ENCODE measurements at places on chromosomes 12 and 14. TPM values are rescaled to one million over a fixed set of nuclear protein-coding genes. Genes with fewer than 3 reads are reported as not detected.

DNA sequence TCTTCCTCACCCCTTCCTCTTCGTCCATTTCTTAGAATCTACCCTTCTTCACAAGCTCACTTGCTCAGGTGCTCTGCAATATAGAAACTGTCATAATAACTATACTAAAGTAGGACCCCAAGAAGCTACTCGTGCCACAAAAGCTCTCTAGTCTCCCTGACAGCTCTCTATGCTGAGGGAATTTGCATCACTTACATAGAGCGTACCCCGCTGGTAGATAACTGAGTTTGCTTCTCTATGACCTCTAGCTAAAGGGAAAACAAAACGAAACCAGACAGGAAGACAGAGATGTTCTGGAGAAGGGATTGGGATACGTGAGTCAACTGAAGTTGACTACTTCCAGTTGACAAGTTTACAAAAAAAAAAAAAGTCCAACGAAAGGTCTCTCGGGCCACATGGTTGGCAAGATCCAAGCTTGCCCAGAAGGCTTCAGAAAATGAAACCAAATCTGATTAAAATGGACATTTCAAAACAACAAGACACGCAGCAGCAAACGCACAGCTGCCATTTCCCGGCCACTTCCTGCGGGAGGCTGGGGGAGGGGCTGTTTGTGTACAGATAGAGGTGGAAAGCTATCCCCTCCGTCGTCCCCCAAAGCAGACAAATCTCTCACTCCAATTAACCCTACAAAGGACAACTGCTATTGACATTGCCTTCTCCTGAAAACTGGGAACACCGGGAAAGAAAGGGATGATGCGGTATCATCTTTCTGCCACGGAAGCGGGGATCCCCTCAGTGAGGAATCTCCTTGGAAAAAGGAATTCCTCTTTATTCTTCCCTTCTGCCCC is 1.3 kb downstream of the BAZ2A start:
- H3K36me3 ChIP-seq: no peaks in the 10 kb centered on the region
- H3K27me3 ChIP-seq: no peaks in the 10 kb centered on the region
- peak overlapping the region; percentile 97 for H3K27ac ChIP-seq
- H3K4me1 ChIP-seq: no peaks in the 10 kb centered on the region
- DNase-seq: peak; percentile 72

GLIPR1L1 gene
- total RNA-seq: not detected

DNA sequence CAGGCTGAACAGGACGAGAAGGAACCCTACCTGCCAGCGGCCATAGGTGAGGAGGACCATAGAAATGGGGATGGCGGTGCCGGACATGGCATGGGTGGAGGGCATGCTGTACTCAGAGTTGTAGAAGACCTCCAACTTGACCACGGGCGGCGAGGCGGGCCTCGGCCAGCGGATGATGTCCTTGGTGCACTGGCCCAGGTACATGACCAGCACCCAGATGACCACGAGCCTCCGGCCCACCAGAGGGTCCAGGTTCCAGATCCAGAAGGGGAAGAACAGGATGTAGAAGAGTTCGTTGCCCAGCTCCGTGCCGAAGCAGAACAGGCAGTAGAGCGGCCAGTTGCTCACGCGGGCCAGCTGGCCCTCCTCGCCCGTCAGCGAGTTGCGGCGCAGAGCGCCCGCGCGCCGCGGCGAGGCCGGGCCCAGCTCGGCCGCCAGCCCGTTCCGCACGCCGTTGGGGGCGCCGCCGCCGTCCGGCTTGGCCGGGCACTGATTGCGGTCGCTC is 582 bp downstream of the SGPP1 start:
- peak overlapping the region; percentile 94 for H3K27ac ChIP-seq
- no peaks in the 10 kb centered on the region for H3K36me3 ChIP-seq
- peak overlapping the region; percentile 93 for H3K4me3 ChIP-seq
- H3K4me1 ChIP-seq: peaks cover 14% of the 10 kb centered on the region
- H3K27me3 ChIP-seq: no peaks in the 10 kb centered on the region
- peak; percentile 66 for DNase-seq

SLC25A47 gene
- total RNA-seq: 74.8 TPM

ASB2 gene
- 0.32 TPM for total RNA-seq

PIWIL1 gene
- not detected for total RNA-seq

- H3K27ac ChIP-seq: no peak within 1 kb of the TSS
- H3K27me3 ChIP-seq: peaks cover 7% of the 10 kb centered on the region
- DNase-seq: peak; percentile 52
- no peaks in the 10 kb centered on the region for H3K4me1 ChIP-seq
- H3K36me3 ChIP-seq: no peaks in the 10 kb centered on the region
These were observed at the start of gene SLC22A17 for GRCh38 chr14:23352506-23353432. Gene SLC22A17, minus strand, starts transcription at chr14:23352887.

MMP19 gene
- 2.2 TPM for total RNA-seq

GRCh38 chr12:115096588-115097397 is 412.8 kb upstream of the TBX3 start:
- H3K27ac ChIP-seq: no peak overlapping the region
- no peak overlapping the region for H3K4me3 ChIP-seq
- no peaks in the 10 kb centered on the region for H3K27me3 ChIP-seq
- DNase-seq: no peak
- H3K4me1 ChIP-seq: peaks cover 29% of the 10 kb centered on the region
- no peaks in the 10 kb centered on the region for H3K36me3 ChIP-seq

- DNase-seq: no peak
- H3K4me3 ChIP-seq: no peak overlapping the region
- no peak overlapping the region for H3K27ac ChIP-seq
- no peaks in the 10 kb centered on the region for H3K27me3 ChIP-seq
These were observed 15.4 kb upstream of the C12orf75 start for GRCh38 chr12:105315130-105315529.

NANOG gene
- total RNA-seq: not detected

DNA sequence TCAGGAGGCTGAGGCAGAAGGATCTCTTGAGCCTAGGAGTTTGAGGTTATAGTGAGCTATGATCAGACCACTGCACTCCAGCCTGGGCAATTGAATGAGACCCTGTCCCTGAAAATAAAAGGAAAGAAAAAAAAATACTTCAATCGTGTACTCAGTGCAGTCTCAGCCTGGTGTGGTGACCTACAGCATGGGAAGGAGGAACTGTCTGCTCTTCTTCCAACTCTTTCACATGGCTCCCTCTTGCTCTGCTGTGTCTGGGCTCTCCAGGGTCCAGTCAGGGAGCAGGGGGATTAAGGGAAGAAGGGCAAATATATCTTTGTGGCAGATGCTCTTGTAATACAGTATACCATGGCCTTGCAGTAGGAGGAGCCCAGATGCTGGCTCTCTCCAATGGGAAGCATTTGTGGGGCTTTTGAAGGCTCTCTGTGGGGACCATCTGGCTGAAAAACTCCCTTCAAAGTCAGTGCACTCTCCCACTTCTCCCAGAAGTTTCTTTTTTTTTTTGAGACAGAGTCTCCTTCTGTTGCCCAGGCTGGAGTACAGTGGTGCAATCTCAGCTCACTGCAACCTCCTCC is 76.6 kb upstream of the TMPO start:
- no peaks in the 10 kb centered on the region for H3K36me3 ChIP-seq
- no peak overlapping the region for H3K4me3 ChIP-seq
- DNase-seq: no peak

SLCO1B1 gene
- total RNA-seq: 141 TPM

DNA sequence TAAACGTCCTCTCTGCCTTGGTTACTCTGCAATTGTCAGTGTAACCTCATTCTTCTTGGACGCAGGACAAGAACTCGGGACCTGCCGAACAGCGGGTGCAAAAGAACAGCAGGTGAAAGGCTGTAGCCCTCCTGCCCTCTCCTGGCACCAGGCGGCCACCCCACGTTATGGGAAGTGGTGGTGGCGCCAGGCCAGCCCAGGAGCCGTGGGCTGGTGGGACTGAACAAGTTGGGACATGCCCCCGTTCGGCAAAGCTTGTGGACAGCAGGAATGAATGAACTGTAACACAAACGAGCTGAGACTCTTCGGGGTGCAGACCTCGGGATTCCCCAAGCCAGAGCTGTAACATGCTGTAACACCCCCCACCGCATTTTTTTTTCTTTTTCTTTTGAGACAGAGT is 6.6 kb upstream of the M6PR start:
- DNase-seq: no peak
- H3K4me1 ChIP-seq: no peaks in the 10 kb centered on the region
- H3K4me3 ChIP-seq: no peak overlapping the region
- H3K27ac ChIP-seq: no peak overlapping the region

DNA sequence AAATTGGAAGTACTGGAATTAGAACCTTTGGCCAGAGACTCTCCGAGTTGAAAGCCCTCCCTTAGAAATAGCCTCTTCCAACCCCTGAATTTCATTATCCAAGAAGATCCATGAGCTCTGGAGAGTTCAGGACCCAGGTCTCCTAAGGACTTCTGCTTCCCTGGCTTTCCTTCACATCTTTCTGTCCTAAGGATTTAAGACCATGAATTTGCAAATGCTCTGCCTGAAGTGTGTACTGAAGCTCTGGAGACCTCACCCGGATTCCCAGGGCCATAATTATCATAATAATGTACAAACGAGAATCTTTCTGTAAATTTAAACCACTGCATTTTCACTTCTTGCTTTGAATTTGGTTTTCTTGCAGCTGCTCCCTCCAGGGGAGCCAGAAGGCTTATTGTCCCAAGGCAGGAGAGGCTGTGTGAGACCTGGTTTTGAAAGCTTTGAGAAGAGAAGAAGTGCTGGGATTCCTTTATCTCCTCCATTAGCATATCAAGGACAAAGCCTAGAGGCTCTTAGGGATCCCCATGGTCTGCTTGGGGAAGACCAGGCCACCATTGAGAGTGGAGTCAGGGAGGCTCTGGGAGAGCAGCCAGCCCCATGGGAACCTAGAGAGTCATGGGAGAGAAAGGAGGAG is 41.1 kb downstream of the GLRX5 start:
- no peaks in the 10 kb centered on the region for H3K4me1 ChIP-seq
- H3K27ac ChIP-seq: no peak overlapping the region
- no peaks in the 10 kb centered on the region for H3K36me3 ChIP-seq
- no peak overlapping the region for H3K4me3 ChIP-seq
- no peak for DNase-seq

SLC16A7 gene
- total RNA-seq: 25.1 TPM
